ENCODE measurements at places on chromosomes 3 and 15.

GRCh38 chr3:169203631-169204550 is 459.6 kb downstream of the MECOM start:
- DNase-seq = no peak

DNA sequence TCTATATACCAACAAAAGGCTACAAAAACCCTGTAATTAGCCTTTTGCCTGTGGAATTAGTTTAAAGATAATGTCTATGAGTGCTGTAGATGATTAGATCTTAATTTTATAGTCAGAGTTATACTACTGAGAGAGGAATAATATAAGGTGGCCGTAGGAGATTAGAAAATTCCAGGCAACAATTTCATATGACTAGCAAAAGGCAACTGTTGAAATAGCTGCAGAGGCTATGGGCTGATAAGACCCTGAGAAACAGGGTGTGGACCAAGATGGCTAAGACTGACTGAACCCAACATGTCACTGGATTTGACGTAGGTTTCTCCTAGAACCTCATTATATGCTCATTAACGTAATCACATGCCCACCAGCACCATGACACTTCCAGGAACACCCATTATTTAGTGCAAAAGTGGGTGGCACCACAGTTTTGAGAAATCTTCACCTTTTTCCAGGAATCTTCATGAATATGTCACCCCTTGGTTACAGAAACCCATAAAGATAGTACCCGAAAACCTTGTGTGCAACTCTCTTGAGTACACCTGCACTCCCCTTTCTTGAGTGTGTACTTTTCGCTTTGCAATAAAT is 29.1 kb upstream of the SCG3 start:
- no peak for DNase-seq

- DNase-seq = no peak
These were observed 50.4 kb downstream of the GLB1 start for GRCh38 chr3:33046521-33046920.

GRCh38 chr15:99925661-99926461 is 192.6 kb upstream of the LYSMD4 start:
- peak; percentile 53 for DNase-seq

GRCh38 chr15:62985768-62986167 is 56.8 kb upstream of the TPM1 start:
- DNase-seq = no peak

GRCh38 chr3:132593241-132593946 is 3.7 kb upstream of the ACKR4 start:
- DNase-seq = no peak

GRCh38 chr3:188133219-188133618 is 20.7 kb upstream of the LPP start:
- DNase-seq = no peak

DNA sequence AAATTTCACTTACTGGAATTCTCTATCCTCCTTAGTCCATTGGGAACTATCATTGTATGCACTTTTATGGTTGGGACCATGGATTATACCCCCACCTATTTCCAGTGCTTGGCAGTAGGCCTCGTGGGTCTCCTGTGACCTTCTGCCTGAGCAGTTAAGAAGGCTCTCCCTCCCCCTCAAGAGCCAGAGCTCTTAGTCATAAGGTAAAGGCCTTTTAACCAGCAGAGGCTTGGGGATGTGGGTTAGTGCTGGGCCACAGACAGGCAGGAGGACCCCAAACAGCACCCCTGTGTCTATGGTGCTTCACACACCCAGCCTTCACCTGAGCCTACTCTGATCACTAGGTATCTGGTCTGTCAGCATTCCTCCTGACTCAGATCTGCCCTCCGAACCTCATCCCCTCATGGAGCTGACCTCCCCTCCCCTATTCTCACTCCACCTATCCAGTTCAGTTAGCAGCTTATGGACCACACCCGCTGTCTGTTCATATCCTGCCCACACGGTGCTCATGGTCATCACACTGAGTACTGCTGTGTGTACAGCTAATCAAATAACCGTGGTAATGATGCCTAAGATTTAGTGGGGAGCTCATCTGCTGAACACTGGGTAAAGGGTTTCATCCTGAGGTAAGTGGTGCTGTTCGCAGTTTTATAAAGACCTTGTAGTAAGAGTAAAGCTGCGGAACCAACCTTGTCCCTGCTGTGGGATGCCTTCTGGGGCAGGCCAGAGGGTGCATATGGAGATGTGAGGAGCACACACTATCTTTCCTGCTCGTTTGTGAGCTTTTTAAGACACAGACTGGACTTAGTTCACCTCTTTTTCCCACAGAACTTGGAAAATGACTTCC is 40.9 kb downstream of the KLHL18 start:
- no peak for DNase-seq

- DNase-seq = no peak
These were observed 528.1 kb downstream of the FOXP1 start for GRCh38 chr3:71055257-71056001.

- no peak for DNase-seq
These were observed 46.7 kb downstream of the FILIP1L start for GRCh38 chr3:100067589-100067988.

DNA sequence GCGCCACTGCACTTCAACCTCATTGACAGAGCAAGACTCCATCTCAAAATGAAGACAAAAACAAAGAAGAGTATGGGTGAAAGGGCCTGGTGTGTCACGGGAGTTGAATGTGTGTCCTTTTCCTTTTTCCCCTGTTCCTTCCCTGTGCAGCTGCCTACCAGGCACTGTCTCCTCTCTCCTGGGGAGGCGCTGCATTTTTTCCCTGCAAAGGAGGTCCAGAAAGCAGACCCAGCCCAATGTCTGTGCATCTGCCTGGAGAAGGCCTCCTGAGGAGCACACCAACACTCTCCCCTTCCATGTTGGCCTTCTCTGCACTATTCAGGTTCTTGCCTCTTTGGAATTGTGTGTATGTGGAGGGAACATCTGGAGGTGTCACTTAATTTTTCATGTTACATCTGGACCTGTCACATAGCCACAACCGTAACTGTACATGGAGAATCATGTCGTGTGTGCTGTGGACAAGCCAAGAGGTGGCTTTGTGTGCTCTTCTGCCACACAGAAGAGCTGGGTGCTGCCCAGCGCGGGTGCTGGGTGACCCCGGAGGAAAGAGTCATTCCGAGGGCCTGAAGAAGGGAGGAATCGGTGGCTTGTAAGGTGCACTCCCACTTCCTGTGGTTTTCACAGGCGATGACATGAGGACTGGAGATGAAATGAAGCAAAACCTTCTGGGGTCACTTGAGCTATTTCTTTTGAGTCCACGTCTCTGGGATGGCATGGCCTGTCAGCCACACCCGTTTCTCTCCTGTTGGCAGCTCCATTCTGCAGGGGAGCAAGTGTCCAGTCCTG is 46.5 kb upstream of the CGNL1 start:
- no peak for DNase-seq

Measured in activated gamma-delta T cell treated with anti-CD3 and anti-CD28 coated beads, Interleukin-2, amount 50 U/mL, for 16 hours (primary cell).